ENCODE measurements at places on chromosomes 2 and 18.
A peak's percentile ranks its signal among the peaks of the same experiment; 100 is the strongest.

DNA sequence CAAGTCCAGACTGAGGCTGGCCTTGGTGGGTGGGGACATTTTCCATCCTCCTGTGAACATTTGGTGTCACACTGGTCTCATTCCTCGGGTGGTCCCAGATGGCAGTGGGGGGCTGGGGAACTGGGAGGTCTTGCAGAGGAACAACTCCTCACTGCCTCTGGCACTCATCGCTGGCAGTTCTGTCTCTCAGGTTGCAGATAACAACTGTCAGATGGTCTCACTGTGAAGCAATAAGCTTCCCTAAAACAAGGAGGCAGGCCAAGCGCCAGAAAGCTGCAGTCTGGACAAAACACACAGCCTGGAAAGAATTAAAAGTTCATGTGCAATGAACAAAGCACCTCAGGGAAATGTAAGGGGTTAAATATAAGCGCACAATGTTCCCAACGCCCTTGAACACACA lies 78.1 kb downstream of the IRS1 start:
- DNase-seq: no peak

GRCh38 chr2:181312515-181312927 lies 144.7 kb upstream of the ITGA4 start:
- no peak for DNase-seq

- no peak for DNase-seq
Observed at GRCh38 chr2:68812251-68812650, 58.9 kb downstream of the BMP10 start.

DNA sequence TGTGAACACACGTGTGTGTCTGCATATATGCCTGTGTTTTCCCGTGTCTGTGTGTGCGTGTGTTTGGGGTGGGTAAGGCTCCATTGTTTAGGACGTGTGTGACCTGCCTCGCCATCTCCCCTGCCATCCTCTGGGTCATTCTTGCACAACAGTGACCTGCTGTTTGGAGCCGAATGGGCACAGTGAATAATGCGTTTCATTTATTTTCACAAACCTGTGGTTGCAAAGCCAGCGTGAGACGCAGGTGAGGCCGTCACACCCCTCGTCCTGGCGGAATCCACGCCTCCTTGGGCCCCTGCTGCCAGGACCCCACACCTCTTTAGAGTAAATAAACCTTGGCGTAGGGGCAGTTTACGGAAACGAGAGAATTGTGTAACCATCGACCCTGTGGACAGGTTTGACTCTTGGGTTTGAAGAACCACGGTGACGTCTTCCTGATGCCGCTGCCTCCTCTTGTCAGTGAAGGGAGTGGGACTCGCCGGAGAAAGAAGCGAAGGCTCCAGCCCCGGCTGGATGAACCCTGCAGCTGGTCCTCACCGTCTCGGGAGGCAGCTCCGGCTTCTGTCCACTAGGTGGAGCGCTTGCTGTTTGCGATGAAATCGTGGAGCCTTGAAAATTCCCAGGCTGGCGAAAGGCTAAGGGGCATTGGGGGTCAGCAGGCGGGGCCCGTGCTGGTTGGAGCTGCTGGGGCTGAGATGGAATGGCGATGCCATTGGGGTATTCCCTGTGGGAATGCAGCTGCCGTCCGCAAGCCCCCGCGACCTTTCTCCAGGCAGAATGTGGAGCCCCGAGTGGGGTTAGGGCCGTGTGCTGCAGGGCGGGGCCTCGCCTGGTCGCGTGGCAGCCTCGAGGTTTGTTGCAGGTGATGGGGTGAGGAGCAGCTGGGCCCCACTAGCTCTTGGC lies 81.1 kb downstream of the RTP5 start:
- DNase-seq: peak; percentile 59

DNA sequence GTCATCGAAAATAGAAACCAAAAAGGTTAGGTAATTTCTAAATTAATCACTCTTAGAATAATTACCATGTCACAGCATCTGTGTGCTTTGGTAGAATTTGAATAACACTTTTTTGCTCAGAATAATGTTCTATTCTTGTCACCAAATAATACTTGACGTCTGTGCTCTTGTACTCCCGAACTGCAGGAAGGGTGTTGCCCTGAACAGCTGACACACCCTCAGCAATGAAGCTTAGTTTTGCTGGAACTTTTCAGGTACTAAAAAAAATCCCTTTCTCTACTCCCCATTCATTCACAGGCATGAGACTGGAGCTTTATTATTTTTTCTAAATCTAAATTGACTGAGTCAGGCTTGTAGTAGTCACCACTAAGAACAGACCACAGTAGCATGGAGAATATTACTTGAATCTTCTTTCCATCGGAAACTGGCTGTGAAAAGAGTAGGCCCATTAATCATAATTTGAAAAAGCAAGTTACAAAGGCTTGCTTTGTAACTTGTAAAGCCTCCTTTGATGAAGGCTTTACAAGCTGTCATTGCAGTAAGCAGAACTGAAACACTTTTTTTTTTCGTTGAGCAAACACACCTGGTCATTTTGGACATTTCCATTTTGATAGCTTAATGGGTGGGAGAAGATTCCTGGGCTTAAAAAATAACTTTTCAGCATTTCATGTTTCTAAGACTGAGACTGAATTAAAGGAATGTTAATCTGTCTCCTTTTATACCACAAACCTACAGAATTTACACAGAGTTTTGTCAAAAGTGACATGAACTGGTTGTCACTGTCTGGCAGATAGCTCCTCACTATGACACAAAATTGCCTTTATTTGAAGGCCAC lies 70.3 kb upstream of the PELI1 start:
- no peak for DNase-seq

DNA sequence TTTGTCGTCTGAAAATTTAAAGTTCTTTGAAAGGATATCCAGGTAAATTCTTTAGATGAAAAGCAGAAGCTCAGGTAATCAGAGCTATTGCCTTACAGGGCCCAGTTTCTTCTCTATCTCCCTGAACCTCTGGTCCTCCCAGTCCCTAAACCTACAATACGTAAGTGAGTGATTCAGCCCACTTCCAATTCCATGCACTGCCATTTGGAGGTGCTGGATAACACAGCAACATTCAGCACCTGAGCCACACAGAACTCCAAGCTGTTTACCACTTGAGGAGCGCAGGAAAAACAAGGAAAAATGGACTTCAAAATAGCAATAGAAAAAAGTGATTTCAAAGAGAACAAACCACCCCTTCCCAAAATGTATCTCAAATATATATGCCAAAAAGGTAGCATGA lies 105.0 kb upstream of the DNAJC10 start:
- no peak for DNase-seq

Measured in activated T-cell treated with anti-CD3 and anti-CD28 coated beads for 4 hours (primary cell).